Stimulated activated CD8-positive, alpha-beta memory T cell treated with anti-CD3 and anti-CD28 coated beads, Interleukin-4, amount 100 ng/mL, for 1 hour (primary cell): ENCODE measurements at places on chromosomes 2 and 18.

DNA sequence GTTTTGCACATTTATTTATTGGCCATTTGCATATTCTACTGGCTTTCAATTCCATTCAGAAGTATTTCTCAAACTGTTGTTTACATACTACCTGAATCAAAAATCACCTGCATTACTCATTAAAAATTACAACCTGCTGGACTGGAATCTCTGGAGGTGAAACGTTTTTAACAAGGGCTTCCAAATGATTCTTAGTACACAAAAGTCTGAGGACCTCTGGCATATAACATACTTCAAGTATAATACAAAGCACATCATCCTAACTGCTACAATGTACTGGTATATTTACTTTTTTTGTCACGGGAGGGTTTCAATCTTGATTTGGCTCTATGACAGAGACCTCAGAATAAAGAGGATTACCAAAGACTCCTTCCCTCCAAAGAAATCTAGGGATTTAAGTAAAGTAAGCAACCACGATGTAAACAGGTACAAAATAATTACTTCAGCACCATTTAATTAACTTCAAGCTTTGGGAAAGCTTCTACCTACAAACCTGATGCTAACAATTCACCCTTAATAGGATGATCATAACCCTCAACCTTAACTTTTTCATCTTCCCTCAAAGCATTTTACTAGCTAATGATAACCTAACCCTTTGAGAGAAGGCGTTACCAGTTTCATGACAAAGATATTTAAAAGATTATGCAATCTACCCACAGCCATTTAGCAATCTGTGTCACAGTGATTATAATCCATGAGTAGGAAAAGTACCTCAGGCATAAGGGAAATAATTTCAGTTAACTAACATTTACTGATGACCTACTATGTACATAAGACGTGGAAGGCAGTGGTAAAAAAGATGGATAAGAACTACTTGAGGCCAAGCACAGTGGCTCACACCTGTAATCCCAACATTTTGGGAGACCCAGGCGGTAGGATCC, 24.7 kb downstream of the ATAD2B start:
- DNase-seq: no peak

DNA sequence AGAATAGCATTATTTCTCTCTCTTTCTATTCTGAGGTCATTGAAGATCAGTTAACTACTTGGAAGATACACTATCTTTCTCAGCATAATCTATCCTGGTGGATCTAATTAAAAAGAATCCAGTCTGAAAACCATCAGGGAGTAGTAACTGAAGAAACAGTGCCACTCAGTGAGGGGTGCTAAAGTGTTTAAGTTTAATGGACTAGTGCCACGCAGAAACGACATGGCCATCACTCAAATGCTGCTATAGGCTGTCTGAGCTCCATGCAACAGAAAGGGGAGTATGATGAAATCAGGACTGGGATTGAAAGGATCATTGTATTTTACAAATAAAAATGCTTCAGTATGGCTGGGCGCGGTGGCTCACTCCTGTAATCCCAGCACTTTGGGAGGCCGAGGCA, 23.3 kb downstream of the LRRC30 start:
- DNase-seq: no peak

DNA sequence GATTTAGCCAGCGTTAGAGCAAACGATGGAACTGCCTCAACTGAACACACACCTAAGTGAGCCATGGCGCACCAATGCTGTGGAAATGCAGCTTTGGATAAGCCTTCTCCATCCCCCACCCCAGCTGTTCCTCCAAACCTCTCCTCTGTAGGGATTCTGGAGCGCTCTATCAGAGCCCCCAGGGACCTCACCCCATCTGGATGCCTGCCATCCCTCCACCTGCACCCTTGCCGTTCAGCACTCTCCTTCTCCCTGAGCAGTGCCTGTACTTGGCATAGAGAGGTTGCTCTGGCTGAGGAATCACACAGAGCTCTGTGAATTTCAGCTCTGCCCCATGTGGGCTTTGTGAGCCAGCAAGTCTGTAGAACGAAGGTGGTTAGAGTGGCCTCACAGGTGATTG, 42.8 kb upstream of the INHBB start:
- DNase-seq: no peak

DNA sequence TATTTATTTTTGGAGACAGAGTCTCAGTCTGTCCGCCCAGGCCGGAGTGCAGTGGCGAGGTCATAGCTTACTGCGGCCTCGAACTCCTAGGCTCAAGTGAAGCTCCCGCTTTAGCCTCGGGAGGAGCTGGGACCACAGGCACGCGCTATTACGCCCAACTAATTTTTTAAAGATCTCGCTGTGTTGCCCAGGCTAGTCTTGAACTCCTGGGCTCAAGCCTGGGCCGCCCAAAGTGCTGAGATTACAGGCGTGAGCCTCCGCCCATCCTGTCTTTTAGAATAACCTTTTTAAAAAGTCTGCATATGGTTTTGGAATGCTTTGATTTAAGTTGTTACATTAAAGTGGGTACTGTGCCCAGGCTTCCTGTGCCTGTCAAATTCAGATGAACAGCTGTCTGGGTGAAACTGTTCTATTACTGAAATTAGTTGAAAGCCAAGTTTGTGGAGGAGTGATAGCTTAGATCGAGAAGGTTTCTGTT, 944 bp downstream of the RAB3GAP1 start:
- no peak for DNase-seq
